Aorta (tissue), 5 donors: ENCODE measurements at places on chromosomes 2 and 18. TPM values are rescaled to one million over a fixed set of nuclear protein-coding genes. Genes with fewer than 3 reads are reported as not detected.

The TDRD15 gene
- total RNA-seq: 0.15 TPM

The SERPINB3 gene
- total RNA-seq: not detected

The SMCHD1 gene
- 71.0 TPM for total RNA-seq

The GCG gene
- total RNA-seq: not detected

The UGT1A10 gene
- total RNA-seq: not detected

The CXCR4 gene
- 23.7 TPM for total RNA-seq

The PLCL1 gene
- 14.8 TPM for total RNA-seq

DNA sequence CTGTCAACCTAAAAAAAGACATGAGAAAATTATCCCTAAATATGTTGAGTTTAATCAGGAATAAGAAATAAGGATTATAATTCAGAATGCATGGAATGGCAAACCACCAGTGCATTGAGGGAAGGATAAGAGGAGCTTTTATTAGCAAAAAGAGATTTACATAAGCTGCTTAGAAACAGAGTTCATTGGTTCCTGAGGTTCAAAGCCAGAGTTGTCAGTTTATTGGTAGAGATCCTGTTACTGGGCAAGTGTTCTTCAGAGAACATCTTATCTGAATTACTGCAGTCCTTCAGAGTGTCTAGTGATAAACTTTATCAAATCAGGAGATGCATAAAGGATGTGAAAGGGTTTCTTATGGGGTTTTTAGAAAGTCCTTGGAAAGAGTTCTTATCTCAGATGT, 76.0 kb upstream of the MEX3C start:
- no peak for DNase-seq

DNA sequence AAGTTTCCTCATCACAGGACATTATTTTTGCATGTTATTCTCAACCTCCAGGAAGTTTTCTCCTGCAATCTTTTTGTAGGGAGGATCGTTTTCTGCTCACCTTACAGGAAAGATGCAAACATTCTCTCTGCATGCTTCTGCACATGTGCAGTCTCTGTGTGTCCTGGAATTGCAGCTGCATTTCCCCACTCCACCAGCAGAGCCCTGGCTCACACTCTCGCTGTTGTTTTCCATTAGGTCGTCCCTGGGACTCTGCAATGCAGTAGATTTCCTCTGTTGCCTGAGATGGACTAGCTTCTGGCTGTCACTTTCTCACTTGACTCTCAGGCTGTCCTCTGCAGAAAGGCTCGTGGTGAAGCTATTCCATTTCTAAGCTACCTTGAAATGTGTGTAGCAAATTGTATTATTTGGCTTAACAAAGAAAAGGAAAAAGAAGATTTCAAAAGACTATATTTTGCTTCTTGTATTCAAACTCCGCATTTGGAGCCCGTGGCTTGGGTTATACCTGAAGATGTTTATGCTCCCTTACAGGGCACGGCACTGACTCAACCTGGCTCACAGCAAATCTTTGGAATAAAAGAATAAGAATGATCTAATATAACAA, 346.7 kb downstream of the RAD51AP2 start:
- no peak for DNase-seq

DNA sequence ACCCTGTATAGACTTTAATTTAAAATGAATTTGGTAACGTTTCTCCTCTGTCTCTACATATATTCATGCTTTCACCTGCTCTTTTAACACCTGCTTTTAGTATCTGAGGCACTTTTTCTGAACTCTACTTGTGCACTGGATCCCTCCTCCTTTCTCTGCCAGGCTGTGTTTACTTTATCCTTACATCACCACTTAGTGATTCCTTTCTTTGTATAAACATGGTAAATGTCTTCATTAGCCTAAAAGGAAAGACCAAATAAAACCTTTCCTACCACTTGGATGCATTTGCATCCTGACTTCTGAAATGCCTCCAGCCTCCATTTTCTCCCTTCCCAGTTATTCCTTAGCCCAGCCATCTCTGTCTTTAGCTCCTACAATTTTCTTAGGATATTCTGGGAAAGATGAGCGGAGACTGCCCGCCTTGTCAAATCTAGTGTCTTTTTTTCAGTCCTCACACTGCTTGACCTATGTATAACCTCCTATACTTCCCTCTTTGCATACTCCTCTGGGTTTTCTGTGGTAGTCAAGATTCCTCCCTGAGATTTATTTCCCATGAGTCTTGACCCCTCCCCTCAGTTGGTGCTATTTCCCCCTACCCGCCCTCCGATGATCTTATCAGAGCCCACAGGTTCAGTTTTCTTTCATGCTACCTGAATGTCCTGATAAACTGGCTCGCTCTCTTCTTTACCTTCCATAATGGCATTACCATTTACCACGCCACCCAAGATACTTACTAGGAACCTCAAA, 44.8 kb downstream of the REL start:
- no peak for DNase-seq

DNA sequence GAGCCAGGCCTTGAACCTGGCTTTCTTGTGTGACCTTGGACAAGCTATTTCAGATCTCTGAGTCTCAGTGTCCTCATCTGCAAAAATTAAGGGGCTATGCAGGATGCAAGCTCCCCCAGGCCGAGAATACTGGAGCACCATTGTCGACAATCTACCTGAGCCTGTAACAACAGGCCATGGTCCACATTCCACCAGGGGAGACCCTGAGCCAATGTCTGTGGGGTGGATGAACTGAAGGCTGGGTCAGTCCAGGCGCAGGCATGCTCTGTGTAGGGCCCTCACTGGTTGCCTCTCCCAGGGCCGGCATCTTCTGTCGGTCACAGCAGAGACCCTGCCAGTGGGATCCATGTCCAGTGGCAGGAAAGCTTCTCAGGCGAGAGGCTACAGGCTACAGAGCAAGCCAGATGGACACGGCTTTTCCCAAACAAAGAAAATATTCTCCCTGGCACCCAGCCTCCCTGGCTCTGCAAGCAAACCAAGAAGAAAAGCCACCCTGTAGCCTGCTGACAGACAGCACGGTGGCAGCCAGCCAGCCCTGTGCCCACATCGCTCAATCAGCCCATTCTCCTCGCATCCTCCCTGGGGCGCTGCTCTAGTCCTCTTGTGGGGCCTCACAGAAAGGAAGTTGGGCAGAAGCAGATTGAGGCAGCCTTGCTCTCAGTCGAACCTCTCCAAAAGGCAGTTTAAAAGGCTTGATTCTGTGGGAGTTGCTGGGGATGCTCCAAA, 48.7 kb upstream of the FZD7 start:
- no peak for DNase-seq

GRCh38 chr18:12608301-12608700, 49.6 kb downstream of the SPIRE1 start:
- DNase-seq: no peak

GRCh38 chr2:85861180-85861579, 27.6 kb downstream of the ST3GAL5 start:
- no peak for DNase-seq

- DNase-seq: no peak
Observed at GRCh38 chr2:66940080-66940479, 457.1 kb upstream of the ETAA1 start.

GRCh38 chr2:68100189-68100588, 37.4 kb upstream of the C1D start:
- DNase-seq: no peak

- no peak for DNase-seq
Observed at GRCh38 chr2:181798022-181798421, 93.5 kb upstream of the ITPRID2 start.

- DNase-seq: no peak
Observed at GRCh38 chr18:45783097-45784075, 42.1 kb upstream of the SIGLEC15 start.

DNA sequence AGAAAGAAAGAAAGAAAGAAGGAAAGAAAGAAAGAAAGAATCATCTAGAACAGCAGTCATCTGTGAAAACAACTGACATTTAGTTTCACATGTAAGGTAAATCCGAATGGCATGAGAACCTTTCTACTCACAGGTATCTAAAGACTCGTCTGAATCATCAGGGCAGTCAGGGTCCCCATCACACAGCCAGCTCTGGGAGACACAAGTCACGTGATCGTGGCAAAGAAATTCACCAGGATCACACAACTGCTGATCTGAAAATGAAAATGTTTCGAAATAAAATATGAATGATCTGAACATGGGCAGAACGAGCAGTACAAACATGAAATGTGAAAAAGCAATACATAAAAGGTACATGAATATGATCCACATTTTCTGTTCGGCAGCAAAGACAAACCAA, 320.7 kb downstream of the LRP1B start:
- no peak for DNase-seq

GRCh38 chr18:9638886-9639285, 24.5 kb upstream of the PPP4R1 start:
- no peak for DNase-seq

- peak; percentile 94 for DNase-seq
Observed at GRCh38 chr18:77054606-77055428, 77.8 kb downstream of the MBP start.

DNA sequence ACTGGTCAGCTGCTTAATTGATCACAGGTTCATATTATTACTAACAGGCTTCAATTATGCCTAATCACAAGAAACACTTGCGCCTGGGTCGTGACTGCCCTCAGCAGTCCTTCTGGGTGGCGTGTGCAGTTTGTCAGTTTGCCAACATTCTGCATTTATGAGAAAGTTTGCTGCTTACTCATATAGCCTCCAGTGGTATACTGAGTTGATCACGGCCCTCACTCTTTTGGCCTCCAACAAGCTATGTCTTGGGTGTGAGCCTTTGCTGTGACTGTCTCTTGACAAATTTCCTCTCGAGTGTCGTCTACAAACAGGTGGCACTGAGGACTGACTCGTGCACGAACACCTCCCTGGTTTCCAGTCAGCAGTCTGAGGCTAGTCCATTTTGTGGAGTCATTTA, 27.3 kb downstream of the DCDC2C start:
- DNase-seq: no peak

GRCh38 chr2:217110550-217110949, 250.7 kb upstream of the TNP1 start:
- no peak for DNase-seq

DNA sequence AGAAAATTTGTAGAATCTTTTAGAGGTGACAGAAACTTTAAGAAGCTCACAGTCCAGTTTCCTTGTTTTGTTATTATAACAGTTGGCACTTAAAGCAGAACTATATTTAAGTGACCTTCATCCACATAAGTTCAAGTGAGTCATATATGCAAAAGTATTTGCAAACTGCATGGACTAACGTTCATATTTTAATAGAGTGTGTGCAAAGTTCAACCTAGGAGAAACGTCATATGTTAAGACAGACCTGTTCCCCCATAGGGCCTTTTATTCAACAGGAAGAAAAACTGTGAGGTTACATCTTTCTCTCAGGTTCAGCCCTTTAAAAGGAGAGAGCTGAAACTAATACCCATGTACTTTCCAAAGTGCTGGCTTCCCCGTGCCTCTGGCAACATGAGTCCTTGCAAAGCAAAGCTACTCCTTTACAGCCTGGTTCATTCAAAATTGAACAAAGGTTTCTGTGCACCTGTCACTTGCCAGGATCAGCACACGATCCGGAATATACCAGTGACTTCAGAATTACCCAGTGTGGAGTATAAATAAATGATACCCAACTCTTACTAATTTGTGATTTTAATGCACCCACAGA, 280.0 kb upstream of the RAB12 start:
- DNase-seq: no peak

DNA sequence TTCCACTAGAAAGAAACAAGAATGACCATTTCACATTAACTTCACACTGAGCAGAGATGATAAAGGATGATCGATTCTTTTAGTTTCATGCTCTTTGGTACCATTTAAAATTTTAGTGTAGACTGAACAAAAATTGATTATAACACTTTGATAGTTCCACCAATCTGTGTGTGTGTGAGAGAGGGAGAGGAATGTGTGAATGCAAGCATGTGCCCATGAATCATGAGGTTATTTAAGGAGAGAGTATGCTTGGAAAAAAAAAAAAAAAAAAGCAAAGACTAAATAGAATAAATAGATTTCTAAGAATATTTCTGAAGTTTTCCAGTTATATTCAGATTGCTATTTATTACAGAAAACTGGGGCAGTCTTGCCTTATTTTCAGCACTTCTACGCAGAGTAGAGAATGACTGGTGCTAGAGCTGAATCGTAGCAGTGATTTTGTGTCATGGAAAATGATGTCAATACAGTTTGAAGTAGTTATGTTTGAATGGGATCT, 900.8 kb downstream of the SLC4A3 start:
- no peak for DNase-seq

GRCh38 chr2:222292149-222293134, 6.4 kb downstream of the PAX3 start:
- DNase-seq: no peak

- DNase-seq: peak; percentile 49
Observed at GRCh38 chr2:154623819-154624218, 74.7 kb upstream of the KCNJ3 start.

DNA sequence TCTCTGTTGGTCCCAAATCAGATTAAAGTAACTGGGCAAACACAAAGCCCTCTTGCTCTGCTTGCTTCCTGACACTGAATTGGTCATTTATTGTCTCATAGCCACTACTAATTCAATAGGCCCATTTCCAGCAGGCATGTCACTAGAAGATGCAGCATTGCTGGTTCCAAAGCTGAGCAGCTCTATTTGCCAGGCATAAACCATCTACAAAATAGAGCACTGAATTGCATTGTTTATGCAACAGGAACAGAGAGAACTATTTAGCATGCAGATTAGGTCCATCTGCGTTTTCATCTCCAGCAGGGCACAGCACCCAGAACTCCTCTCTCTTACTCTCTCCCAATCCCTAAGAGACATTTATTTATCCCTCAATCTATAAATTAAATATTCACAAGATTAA, 227.6 kb downstream of the SUCLG1 start:
- DNase-seq: no peak

DNA sequence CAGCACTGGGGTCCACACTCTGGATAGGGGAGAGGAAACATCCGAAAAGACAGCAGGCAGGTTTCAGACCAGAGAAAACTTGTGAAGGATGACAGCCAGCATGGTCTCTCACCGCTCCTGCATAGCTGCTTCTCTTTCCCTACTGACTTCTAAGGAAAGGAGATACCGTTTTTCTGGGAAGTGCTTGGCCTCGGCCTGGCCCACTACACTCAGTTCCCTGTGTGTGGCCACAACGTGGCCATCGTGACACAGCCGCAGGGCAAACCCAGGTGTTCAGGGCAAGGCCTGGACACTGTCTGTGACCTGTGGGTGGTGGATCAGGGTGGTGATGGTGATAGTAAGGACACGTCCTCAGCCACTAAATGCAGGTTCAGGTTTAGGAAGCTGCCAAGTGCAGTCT, 34.2 kb upstream of the ACAA2 start:
- no peak for DNase-seq

- no peak for DNase-seq
Observed at GRCh38 chr2:33426666-33427231, 49.7 kb upstream of the RASGRP3 start.

DNA sequence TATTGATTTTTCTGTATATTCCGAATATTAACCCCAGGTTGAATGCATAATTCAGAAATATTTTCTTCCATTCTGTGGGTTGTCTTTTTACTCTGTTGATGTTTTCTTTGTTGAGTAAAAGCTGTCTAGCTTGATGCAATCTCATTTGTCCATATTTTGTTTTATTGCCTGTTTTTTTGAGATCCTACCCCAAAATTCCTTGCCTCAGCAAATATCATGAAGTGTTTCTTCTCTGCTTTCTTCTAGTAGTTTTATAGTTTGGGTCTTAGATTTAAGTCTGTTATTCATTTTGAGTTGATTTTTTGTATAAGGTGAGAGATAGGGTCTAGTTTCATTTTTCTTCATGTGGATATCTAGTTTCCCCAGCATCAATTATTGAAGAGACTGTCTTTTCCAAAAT, 467.9 kb upstream of the GCFC2 start:
- no peak for DNase-seq
